Memory B cell (primary cell): ENCODE measurements at places on chromosomes 16 and 17.

GRCh38 chr16:23584186-23585076 is 11.7 kb downstream of the NDUFAB1 start:
- DNase-seq: no peak

DNA sequence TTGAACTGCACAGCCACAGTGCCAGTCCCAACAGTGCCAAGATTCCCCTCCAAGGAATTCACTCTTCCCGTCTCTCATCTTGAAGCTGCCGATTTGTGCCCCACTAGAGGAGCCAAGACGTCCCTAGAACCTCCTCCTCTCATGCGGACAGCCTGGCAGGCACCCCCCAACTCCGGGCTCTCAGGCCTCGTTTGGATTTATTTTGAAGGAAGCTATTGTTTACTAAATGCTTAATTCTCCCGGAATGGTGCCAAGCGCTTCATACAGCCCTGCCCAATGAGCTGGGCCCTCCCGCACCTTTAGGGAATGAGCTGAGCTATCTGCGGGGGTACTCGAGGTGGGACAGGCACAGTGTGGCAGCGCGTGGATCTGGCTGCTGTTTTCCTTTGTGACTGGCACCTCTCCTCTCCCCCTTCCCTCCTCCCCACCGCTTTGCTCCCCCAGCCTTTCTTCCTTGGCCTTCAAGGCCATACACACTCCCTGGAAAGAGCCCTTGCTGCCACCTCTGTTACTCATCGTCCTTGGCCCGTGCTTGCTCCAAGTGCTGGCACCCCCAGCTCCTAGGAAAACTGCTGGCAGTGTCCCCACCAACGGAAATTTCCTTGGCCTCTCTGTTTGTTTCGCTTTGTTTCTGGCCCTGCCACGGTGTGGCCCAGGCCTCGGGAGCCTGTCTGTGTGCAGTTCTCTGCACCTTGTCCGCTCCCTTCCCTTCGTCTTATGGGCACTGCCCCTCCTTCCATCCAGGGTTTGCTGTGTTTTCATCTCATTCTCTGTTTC is 49.9 kb upstream of the CDR2 start:
- DNase-seq: no peak

DNA sequence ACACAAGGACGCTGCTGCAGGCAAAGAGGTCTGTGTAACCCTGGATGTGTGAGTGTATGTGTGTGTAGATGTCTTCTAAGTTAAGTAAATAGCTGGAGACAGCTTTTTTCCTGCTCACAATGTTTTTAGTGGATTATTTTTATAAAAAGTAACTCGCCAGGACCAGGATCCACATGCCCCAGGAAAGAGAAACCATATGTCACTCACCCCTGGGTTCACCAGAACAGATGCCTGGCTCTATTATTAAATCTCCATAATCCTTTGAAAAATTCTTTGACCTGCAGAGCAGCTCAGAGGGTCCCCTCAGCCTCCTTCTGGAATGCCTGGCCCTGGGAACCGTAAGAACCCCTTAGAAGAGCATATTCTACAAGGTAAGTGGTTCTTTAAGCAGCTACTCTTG is 18.0 kb downstream of the ABCC12 start:
- DNase-seq: no peak

DNA sequence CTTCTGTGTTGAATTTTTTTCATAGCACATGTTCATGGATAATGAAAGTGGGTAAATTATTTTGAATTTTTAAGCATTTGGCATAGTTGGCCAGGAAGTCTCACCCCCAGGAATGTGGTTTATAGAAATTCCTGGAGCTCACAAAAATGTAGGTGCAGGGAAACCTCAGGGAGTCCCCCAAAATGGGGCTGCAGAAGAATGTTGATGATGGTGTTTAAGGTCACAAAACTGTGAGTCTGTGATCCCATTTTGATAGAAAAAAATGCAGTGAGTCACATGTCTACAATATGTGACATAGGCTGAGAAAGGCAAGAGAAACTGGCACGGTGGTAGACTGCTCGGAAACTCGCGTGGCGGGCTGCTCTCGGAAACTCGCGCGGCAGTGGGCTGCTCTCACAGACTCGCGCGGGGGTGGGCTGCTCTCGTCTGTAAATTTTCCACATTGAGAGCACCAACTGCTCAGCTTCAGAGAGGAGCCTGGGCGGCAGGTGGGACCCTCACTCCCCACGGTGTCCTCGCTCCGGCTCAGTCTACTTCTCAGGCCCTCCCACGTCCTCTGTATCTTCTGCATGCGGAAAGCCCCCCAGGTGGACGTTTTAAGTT is 18.7 kb upstream of the MC1R start:
- no peak for DNase-seq

- DNase-seq: no peak
Observed at GRCh38 chr17:50048146-50048720, 7.7 kb upstream of the ITGA3 start.

GRCh38 chr16:52386694-52387093 is 160.2 kb downstream of the TOX3 start:
- no peak for DNase-seq

GRCh38 chr17:57201481-57201880 is 54.8 kb upstream of the MSI2 start:
- DNase-seq: no peak

- DNase-seq: no peak
Observed at GRCh38 chr16:56748826-56749225, 18.9 kb downstream of the NUP93 start.

- no peak for DNase-seq
Observed at GRCh38 chr17:560432-560873, 154.2 kb downstream of the VPS53 start.

DNA sequence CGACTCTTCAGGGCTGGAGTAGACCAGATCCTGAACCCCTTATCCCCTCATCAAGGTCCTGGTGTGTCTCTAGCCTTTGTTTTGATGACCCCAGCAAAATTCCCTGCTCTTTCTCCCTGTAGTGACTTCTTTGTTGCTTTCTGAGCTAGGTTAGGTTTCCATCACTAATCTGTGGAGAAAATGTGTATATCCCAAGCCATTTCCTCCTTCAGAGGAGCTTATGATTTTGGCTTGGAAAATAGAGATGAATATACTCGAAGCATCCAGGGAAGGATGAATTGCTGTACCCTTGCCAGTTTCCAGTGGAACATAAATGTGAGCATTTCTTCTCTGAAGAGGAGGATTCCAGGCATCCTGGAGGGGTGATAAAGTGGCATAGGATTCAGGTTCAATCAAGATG is 55.8 kb downstream of the KSR1 start:
- no peak for DNase-seq

GRCh38 chr16:49505556-49505955 is 132.0 kb downstream of the C16orf78 start:
- no peak for DNase-seq

DNA sequence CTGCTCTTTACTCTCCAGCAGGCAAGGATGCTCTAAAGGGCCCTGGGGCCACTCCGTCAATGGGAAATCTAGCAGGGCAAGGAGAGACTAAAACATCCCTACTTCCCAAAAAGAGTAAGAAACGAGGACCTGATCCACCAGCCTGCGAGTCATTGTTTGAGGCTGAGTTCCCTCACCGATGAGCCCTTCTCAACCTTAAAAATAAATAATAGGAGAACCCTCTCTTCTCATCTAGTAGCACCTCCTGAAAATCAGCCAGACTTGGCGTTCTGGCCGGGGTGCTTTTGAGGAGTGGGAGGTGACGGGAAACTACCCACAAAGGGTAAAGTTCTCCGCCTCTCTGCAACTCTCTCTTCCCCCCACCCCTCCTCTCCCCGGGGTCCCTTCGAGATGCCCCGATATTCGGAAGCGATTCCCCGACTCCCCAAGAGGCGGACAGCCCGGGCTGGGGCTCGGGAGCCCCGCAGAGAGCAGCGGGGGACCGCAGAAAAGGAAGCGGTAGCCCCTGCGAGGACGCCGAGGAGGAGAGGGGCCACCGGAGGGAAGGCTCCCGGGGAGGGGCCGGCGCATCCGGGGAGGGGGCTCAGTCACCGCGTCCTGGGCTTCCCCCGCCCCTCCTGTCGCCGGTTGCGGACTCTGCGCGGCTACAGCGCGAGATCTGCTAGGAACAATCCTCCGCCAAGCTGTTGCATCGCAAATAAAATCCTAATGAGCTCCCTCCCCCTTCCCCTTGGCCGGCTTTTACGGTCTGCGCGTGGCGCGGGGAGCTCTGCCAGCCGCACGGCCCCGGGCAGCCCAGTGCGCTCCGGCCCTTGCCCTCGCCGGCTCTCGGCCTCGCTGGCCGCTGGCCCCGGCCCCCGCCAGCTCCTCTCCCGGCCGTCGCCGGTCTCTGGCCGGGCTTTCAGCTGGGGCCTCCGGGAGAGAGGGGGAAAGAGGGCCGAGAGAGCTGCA is 1.3 kb downstream of the HOXB9 start:
- DNase-seq: no peak

DNA sequence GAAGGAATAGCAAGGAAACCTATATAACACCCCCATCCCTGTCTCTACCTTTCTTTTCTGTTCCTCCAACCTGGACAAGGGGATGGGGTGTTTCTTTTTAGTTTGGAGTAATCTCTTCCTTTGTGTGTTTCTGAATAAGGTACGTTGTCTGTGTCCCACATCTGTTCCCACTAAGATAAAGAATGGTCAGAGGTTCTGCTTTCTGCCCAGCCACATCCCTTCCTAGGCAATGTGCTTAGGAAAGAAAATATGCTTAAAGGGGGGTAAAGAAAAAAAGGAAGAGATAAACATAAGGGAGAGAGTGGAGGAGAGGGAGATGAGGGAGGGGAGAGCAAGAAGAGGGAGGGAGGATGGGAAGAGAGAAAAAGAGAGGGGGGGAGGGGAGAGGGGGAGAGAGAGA is 35.1 kb downstream of the SLC6A2 start:
- no peak for DNase-seq

GRCh38 chr16:67893743-67894399 is 817 bp downstream of the PSKH1 start:
- no peak for DNase-seq

DNA sequence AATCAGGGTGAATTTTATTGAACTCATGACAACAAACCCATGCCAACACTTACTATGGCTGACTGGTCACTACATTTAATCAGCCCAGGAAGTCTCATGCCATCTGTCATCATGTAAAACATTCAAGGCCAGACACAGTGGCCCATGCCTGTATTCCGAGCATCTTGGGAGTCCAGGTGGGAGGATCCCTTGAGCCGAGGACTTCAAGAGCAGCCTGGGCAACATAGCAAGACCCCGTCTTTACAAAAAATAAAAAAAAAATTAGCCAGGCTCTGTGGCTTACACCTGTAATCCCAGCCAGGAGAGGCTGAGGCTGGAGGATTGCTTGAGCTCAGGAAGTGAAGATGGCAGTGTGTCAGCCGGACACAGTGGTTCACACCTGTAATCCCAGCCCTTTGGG is 4.9 kb upstream of the MED1 start:
- no peak for DNase-seq

GRCh38 chr16:31362476-31363405 is 7.8 kb downstream of the ITGAX start:
- no peak for DNase-seq

DNA sequence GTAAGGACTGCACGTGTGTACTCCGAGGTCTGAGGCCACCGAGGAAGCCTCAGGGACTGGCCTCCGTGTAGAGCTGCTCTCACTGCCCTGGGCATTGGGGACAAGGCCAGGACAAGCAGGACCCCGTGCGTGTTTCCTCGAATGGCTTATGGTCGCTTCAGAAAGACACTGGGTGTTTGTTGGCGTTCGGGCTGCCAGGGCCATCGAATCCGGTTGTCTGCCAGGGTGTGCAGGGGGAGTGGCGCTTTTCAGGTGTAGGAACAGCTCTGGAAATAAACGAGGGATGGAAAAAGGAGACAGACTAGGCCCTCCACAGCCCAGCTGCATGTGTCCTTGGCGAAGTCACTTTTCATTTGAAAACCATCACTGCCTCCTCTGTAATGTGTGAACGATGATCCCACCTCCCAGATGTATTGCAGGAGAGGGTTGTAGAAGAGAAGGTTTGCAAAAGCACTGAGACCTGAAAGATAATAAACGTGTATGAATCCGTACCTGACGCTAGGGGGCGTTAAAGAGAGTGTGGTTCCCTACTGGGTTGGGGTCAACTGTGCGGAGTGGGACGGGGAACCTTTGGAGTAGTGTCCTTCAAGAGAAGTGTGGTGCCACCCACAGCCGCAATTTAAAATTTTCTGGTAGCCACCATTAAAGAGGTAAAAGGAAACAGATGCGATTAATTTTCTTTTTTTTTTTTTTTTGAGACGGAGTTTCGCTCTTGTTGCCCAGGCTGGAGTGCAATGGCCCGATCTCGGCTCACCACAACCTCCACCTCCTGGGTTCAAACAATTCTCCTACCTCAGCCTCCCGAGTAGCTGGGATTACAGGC is 2.1 kb upstream of the ZSCAN10 start:
- DNase-seq: no peak

DNA sequence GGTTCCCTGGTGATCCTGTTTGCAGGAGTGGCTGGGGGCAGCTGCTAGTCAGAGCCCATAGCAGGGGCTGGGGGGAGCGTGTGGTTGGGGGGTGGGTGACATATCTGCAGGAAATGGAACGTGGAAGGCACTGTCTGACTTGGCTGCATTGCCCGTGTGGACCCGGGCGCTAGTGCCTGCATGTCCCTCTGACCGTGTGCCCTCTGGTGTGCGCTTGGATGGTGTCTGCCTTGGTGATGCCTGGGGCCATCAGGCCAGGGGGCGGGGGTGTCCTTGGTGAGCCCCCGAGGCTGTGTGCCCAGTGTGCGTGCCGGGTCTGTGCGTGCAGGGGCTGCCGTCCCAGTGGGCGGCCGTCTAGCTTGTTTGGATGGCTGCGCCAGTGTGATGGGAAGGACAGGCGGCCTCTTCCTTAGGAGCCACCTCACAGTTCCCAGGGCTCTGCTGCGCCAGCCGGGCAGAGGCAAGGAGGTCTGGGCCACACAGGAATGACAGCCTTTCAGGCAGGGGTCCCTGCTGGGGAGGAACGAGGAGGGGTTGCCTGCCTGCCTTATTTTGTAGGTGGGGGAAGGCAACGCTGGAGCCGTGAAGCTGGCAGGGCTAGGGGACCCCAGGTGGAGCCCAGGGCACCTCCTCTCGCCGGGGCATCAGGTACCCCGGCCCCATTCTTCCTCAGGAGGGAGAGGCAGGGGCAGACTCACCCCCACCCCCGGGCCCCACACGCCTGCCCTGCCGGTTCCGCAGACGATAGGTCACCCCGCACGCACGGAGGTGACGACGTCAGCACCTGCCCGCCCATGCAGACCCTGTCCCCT is 693 bp downstream of the NDRG4 start:
- no peak for DNase-seq

- no peak for DNase-seq
Observed at GRCh38 chr16:88593489-88593888, 23.3 kb downstream of the ZC3H18 start.

DNA sequence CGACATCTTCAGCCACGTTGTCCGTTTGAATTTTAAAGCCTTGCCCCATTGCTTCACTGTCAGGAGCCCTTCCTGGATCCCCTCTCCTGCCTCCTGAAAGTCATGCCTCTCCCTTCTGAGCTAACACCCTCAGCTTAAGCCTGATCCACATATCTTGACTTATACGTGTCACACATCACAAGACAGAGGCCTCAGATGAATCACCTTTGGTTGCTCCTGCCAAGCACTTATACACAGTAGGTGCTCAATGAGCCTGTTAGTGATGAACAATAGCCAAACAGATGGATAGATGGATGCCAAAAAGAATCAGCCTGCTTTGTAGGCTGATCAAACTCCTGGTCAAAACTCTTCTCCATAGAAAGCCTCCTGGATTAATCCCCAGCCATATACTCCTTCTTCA is 31.8 kb downstream of the PITPNM3 start:
- no peak for DNase-seq
